ENCODE measurements at places on chromosomes 16 and 17.

- no peak for DNase-seq
Measured at GRCh38 chr16:69406780-69407331, 17.6 kb upstream of the CYB5B start.

DNA sequence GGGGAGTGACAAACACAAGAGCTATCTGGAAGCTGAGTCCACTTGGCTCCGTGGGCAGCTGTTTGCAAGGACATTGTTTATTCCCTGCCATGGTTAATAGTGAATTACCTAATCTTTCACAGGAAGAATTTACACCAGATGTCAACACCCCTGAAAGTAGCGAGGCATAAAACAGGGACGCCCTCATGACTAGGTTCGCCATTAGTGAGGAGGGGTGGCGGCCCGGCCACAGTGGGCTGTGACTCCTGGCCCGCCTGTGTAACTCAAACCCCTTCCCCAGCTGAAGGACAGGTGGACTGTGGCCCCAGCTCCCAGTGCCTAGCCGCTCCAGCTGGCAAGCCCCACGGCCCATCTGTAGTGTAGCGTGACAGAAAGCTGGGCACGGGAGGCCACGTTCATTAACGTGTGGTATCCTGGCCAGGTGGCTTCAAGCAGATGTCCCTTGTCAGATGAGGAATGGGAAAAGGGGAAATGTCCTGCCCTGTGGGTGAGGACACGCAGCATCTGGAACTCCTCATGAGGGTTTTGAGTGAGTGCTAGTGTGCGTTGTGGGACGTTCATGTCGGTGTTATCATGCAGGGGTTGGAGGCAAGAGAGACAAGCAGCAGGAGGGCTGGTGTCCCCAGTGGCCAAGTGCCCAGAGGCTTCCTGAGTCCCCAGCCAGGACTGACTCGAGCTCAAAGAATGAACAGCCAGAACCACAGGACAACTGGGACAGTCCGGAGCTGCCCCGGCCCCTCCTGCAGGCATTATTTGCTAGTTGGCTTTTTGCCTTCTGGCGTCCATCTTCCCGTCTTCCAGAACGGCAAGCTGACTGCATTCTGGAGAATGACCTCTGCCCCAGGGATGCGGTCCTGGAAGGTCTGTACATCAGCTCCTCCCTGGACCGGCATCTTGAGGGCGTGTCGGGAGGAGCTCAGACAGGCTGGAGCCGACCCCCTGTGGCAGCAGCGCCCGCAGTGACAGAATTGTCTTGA lies 19.2 kb downstream of the KDM8 start:
- DNase-seq: no peak

DNA sequence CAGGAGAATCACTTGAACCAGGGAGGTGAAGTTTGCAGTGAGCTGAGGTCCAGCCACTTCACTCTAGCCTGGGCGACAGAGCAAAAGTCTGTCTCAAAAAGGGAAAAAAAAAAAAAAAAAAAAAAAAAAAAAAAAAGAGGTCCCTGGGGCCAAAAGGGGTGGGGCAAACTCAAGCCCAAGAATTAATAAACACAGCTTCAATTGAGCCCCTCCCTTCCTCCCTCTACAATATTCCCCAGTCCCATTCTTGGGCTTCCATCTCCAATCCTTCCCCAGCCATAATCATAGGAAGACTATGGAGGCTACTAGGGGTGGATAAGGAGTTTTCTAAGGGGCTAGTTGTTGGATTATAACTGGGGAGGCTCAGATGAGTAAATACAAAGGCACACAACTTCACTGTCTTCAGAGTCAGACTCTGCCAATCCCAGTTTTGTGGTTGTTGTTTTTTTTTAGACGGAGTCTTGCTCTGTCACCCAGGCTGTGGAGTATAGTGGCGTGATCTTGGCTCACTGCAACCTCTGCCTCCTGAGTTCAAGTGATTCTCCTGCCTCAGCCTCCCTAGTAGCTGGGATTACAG lies 9.5 kb downstream of the CAVIN1 start:
- DNase-seq: no peak

DNA sequence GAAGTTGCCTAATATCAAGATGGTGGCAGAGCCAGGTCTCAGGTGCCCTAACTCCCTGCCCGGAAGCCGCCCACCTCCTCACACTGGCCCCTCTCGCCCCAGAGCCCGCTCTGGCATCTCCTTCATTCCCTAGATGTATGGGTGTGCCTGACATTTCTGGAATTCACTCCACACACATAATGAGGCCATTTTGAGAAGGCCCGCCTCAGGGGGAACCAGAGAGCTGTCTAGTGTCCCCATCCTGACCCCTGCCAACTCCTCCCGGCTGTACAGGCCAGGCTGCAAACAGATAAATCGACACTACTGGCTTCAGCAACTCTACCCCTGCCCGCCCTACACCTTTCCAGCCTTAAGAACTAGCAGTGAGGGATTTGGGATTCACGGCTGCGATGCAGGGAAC lies 7.7 kb downstream of the WNT3 start:
- DNase-seq: no peak

DNA sequence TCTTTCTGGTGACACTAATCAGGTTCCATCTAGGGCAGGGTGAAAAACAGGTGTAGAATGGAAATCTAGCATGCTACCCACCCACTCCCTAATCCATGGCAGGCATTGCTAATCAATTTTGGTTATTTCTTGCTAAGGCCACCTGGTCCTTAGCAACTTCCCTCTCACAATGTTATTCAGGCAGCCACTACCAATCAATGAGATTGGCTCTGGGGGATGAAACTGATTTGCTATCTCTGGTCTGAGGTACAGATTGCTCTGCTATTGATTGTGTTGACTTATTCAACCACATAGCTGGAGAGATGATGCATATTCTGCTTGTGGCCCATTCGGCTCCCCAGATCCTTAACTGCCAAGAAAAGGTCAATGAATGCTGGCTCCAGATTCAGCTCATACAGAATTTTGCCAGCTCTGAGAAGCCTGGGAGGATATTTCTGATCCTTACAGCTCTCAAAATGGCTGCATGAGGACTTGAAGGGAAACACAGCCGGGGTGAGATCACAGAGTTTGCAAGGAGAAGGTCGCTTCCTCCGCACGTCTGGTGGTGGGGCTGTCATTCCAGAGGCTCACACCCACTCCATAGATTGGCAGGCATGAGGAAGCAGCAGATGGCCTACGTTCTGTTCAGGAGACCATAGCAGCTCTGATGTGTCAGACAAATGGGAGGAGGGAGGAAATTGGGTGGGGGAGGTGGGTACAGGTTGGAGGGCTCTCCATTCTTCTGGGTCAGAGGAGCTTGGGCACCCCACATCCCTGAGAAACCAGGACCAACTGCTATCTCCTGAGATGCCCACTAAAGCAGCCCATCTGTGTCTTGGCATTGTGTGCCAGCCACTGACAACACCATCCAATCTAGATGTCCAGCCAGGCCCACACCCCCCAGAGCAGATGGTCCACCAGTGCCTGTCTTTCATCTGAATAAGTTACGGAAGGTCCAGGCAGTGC lies 22.3 kb downstream of the SEZ6 start:
- DNase-seq: no peak

DNA sequence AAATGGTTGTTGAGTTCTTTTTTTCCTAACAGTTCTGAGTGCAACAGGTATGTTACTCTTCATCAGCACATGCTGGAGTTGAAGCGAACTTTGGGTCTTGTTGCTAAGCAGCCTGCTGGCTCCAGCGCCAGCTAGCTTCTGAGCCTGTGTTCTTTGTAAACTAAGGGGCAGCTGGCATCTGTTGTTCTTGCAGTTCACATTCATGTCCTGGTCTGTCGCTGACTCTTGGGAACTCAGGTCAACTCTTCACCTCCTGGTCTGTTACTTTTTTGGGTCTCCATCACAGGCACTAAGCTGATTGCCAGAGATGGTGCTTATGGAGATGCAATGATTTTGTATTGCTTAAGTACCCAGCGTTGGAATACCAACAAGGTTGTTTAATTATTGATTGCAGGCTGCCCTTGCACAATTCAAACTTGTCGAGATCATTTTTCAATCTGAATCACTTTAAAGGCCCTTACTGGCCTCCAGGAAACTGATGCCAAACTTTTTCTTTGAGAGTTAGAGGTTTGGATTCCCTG lies 40.9 kb downstream of the USP10 start:
- no peak for DNase-seq

- no peak for DNase-seq
Measured at GRCh38 chr17:17933775-17934174, 38.4 kb downstream of the TOM1L2 start.

DNA sequence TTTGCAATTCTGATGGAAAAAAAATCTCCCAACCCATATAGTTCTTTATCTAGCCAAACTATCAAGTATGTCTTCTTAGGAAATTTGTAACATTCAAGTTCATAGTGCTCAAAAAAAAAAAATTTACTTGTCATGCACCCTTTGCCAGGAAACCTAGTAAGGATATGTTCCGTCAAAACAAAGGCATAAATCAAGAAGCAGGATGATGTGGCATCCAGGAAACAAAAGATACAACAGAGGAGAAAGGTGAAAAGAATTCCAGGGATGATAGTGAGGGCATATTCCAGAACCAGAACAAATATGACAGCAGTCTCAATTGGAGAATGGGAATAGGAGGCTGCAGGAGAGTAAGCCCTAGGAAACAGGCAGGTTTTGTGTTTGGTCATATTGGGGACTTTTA lies 104.6 kb downstream of the SPAG9 start:
- no peak for DNase-seq

DNA sequence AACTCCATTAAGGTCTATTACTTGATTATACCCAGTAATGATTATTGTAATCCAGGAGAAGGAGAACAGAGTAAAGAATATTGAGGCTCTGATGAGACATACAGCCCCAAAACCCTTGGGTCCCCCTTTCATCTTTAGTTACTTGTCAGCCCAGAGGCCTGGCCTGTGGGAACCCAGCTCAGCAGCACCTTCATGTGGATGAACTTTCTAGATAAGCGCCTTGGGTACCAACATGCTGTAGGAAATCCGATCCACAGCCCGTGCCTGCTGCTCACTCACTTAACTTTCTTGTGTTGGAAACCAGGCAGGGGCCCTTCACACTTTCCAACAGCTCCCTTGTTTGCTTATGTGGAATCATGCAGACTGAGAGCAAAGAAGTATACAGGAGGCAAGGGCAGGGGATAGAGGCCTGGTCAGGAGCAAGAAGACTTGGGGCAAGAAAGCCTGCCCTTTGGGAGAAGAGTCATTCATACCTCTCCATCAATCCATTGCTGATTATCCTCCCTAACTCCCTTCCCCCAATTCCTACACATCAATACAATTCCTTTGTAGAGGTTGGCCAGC lies 64.0 kb upstream of the SOX9 start:
- DNase-seq: no peak

DNA sequence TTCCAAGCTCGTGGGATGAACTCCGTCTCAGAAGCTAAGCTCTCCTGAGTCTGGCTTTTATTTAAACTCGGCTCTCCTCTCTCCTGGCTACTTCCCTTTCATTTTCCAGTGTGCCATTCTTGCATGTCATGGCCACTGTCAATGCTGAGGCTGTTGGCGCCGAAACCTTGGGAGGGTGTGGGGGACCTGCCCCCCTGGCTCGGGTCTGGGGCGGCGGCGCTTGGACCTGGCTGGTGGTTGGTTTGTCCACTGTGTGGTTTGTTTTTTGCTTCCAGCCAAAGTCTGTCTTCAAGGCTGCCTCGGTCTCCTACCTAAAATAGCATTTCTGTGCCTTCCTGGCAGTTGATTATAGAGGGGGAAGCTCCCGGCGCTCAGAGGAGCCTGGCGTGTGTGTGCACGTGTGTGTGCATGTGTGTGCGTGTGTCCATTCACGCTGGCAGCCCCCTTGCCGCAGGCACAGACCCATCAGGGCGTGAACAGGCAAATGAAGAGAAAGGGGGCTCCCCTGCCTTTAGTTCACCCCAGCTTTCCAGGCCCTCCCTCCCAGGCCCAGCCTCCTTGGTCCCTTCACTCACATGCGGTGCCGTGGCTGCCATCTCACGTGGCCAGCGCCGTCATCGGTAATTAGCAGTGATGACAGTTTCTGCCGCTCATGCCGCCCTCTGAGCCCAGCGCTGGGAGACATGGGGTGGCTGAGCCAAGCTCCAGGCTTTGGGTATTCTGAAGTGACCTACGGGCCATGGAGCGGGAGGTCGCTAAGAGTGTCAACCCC lies 179.9 kb downstream of the SEC14L1 start:
- no peak for DNase-seq

GRCh38 chr17:50939542-50939794 lies 73.3 kb upstream of the TOB1 start:
- no peak for DNase-seq

DNA sequence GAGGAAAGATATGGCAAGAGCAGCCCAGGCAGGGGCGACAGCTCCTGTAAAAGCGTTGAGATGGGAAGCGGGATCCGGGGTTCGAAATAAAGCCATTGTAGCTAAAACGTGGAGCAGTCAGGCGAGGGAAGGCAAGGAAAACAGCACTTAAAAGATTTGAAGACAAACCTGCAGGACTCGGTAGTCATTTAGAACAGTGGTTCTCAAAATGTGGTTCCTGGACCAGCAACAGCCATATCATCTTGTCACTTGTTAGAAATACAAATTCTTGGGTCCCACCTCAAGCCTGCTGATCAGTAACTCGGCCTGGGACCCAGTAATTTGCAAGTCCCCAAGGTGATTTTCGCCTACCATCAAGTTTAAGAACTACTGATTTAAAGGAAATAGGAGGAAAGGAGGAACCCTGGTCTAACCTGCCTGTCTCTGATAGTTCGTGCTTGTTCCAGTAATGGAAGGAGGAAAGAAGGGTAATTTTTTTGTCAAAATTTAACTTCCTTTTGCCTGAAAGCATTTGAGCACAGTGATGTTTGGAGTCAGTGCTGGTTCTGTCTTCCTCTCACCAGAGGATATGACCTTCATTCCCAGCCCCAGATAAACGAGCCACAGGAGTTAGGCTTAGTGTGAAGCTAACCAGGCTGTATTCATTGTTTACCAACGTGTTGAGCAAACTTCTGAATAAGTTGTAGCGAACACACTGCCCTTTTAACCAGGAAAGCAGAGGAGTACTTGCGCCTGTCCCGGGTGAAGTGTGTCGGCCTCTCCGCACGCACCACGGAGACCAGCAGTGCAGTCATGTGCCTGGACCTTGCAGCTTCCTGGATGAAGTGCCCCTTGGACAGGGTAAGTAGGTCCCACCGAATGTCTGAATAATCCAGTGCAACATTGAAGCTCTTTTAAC lies 1.1 kb downstream of the ORC6 start:
- DNase-seq: peak; percentile 2

DNA sequence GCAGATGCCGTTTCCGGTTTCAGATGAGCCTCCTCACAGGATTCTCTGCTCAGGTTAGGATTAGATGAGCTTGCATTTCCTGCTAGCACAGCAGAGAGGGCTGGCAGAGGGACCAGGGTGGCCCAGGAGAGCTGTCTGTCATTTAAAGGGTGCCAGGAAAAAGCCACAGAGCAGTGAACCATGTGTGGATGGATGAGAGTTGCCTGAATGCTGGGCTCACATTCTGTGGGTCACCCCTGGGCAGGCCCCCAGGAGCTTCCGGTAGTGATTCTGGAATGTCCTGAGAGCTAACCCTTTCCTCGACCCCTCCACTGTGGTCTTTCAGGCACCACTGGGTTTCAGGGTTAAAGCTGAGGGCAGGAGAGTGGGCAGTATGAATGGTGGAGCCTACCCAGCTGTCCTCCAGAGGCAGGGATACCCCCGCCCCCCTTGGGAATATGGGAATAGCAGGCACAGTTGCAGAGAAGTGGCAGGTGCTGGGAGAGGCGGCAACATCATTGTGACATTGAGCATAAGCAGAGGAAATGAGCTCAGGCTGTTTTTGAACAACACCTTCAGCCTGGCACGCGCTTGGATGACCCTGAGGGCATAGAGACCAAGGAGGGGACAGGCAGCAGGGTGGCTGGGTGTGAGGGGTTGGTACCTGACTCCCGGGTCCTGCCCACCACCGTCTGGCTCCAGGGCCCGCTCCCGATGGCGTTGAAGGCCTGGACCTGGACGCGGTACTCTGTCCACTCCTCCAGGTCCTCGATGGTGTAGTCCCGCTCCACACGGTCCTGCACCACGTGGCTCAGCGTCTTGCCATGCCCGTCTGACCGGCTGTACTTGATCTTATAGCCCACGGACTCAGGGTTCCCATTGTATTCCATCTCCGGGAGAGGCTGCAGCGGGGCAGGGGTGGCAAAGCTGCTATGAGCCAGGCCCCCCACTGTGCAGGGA lies 83.0 kb upstream of the CDC42EP4 start:
- no peak for DNase-seq
